Endothelial cell (in vitro differentiated cells): ENCODE measurements at places on chromosomes 5 and 9.

- no peak for DNase-seq
Observed at GRCh38 chr9:131732636-131733289, 7.1 kb downstream of the RAPGEF1 start.

GRCh38 chr5:124858612-124859011 lies 112.2 kb upstream of the ZNF608 start:
- DNase-seq: no peak

GRCh38 chr5:122978068-122978467 lies 58.5 kb downstream of the PPIC start:
- DNase-seq: no peak

DNA sequence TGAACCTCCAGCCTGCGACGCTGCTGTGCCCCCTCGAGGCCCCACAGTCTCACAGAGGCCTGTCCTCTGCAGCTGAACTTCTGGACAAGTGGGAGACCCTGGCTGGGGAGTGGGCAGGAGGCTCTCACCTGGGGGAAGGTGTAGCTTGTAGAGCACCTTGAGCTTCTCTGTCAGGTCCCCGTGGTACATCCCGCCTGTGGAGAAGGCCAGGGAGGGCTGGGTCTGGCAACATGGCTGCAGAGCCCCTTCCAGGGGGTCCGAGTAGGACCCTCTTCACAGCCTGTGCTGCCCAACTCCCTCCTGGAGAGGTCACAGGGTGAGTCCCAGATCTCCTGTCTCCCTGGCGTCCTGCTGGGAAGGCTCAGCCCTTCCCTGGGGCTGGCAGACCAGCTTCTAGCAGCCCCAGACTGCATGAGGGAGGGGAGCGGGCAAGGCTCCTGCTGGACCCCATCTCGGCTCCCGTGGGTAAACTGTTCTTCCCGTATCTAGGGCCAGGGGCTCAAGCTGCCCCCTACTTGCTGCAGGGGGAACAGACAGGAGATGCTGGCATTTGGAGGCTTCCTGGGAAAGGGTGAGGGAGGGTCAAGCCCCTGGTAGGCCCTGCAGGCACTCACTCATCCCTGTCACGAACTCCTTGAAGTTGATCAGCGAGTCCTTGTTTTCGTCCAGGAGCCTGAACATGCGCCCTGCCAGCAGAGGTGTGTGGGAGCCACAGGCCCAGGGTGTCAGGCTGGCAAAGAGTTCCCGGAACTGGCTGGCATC lies 11.2 kb upstream of the MRNIP start:
- DNase-seq: no peak

DNA sequence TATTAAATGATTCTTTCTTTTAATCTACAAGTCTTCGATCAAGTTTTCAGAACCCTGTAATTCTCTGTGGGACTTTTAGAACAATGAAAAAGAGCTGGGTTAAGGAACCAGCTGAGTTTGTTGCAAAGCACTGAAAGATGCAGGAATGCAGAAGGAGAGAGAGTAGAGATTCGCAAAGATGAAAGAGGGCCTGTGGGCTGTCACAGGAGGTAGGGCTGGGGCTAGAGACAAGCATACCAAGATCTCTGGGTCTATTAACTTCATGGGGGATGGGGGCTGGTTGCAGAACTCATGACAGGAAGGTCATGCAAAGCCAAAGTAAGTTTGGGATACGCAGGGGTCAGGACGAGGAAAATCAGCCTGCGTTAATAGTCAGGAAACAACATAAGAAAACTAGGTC lies 81.8 kb downstream of the LURAP1L start:
- no peak for DNase-seq

DNA sequence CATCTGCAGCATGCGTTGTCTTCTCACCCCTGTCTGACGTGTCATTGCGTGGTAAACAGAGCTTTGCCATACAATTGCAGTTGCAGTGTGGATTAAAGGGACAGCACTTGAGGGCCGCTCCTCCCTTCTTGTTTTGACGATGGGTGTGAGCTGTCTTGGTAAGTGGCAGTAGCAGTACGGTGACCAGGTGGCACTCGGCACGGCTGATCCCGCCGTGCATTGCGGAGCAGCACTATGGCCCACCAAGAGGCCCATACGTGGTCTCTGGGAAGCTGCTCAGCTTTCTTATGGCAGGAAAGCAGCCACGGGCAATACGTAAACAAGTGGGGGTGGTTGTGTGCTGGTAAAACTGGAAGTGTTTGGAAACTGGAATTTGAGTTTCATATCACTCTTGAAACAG lies 25.1 kb downstream of the EHMT1 start:
- no peak for DNase-seq

DNA sequence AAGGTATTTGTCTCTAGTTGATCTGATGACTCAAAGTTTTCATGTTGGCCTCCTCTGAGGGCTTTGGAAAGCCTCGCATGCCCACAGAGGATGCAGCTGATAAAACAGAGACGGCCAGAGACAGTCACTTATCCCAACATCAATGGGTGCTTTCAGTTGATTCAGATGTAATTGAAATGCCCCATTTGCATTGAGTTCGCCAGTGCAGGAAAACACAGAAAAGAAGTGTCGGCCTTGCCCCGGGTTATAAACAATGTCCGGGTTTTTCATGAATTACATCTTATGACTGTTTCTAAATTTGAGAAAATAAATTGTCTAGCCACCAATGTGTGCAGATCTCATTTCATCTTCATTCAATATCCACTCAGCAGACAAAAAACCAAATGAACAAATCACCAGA lies 42.2 kb upstream of the ICE1 start:
- no peak for DNase-seq

DNA sequence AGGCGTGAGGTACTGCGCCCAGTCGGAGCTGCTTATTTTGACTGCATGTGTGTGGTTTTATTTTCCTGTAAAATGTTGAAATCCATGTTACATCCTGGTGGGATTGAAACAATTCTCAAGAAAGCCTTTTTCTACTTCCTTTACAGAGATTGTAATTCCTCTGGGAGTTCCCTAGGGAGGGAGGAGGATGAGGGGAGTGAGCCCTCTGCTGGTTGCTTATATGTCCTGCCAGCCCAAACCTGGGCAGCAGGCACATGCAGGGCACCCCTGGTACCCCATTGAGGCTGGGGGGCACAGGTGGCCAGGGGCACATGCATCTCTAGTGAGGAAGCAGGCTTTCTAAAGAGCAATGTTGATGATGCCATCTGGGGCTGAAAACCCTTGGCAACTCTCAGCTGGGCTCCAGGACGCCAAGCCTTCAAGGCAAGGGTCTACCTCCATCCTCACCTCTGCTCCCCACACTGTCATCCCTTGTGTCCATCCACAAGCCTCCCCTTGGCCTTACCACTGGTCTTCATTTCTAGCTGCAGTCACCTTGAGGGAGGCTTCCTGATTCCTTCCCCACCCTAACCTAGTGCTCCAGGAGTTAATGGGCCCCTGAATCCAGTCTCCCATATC lies 84.7 kb upstream of the TNFSF8 start:
- peak; percentile 62 for DNase-seq

DNA sequence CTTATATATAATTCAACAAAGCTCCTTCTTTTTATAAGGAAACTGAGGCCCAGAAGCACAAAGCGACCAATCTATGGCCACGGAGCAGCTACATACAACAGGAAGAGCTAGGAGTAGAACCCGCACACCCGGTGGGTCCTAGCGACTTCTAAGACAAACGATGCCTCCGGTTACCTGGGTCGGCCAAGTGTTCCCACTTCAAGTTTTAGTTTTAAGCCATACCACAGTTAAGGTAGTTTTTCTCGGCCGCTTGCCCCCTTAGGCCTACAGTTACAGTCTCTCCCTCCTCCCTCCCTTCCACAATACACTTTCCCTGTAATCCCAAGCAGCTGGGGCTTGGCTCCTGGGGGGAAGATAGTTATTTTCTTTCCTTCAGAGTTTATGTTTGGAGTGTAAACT lies 533 bp downstream of the SREK1IP1 start:
- no peak for DNase-seq
